ENCODE measurements at places on chromosomes 16 and 17.

DNA sequence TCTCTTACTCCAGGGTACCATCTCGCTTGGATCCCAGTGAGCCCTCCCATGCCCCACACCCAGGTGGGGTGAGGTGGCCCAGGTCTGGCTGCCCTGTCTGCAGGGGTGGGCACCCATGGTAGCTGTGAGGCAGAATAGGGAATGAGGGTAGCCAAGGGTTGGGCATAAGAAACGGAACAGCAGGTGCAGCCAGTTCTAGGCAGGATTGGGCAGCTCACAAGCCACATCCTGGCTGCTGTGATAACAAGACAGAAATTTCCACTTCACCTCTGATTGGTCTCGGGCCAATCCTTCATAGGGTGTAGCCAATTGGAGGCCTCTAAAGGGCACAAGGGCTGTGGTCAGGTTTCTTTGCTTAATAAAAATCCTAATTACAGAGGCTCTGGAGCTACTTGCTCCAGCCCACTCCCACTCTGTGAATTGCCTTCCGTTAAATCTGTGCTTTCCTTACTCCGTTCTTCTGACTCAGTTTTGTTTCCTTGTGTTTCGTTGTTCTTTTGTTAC, 1.5 kb upstream of the ARHGDIG start:
- no peak for DNase-seq

GRCh38 chr17:60524463-60525327, 1.3 kb downstream of the APPBP2 start:
- DNase-seq: no peak

DNA sequence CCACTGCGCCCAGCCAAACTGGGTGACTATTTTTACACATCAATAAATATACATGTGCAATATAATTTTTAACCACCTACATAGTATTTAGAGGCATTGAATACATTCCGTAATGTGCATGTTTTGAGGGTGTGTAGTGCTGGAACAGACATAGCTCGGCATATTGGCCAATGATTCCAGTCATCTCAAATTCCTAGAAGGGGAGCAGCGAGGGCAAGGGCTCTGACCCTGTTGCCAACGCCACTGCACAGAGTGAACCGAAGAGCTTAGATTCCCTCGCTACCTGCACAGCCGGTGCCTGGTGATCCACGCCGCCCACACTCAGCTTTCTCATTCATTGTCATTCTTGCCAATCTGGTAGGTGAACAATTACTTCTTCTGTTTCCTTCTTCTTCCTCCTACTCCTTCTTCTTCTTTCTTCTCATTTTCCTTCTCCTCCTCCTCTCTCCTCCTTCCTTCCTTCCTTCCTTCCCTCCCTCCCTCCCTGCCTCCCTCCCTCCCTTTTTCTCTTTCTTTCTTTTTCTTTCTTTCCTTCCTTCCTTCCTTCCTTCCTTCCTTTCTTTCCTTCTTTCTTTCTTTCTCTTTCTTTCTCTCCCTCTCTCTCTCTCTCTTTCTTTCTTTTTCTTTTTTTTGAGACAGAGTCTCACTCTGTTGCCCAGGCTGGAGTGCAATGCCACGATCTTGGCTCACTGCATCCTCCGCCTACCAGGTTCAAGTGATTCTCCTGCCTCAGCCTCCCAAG, 26.3 kb upstream of the ATP2A3 start:
- no peak for DNase-seq

- no peak for DNase-seq
Measured at GRCh38 chr17:80119839-80120238, 18.5 kb downstream of the GAA start.

DNA sequence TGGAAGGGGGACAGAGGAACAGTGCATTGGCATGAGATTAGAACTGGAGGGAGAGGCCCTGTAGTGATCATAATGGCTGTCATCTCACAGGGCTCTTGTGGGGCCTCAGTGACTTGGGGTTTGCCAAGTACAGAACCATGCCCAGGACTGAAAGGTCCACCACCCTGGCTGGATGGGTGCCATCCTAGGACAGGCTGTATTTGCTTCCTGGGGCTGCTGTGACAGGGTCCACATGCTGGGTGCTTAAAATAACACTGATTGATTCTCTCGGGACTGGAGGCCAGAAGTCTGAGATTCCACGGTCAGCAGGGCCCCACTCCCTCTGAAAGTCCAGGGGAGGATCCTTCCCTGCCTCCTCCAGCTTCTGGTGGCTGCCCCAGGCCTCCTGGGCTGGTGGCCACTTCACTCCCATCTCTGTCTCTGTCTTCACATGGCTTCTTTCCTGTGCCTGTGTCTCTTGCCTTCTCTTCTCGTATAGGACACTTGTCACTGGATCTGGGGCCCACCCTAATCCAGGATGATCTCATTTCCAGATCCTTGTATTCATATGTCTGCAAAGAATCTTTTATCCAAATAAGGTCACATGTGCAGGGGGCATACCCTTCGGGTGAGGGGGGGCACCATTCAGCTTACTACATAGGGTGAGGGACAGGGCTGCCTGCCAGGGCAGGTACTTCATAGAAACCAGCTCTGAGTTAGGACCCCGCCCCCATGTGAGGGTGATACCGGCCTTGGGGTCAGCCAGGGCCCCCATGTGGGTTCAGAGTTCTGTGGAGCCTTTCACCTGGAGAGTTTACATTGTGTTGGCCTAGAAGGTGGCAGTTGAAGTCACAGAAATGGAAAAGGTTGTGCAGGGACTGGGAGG, 52.6 kb downstream of the USP22 start:
- no peak for DNase-seq

GRCh38 chr17:73432624-73433190, 120.9 kb upstream of the CDC42EP4 start:
- no peak for DNase-seq

DNA sequence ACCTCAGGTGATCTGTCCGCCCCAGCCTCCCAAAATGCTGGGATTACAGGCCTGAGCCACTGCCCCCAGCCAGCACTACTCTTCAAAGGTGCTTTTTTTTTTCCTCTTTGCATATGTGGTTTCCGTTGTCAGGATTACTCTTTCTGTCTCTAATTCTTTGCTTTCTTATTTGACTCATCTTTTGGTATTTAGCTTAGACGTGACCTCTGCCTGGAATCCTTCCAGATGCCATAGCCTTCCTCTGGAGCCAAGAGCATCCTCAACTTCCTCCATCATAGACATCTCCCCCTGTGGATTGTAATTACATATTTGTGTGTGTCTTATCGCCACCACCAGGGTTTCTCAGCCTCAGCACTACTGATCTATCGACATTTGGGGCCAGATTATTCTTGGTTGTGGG, 84.4 kb upstream of the XYLT1 start:
- DNase-seq: no peak

DNA sequence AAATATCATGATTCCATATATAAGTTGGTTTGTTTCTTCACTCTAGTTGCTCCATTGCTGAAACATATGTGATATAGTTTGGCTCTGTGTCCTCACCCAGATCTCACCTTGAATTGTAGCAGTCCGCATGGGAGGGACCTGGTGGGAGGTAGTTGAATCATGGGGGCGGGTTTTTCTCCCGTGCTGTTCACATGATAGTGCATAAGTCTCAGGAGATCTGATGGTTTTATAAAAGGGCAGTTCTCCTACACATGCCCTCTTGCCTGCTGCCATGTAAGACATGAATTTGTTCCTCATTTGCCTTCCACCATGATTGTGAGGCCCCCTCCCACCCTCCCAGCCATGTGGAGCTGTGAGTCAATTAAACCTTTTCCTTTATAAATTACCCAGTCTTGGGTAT, 915.5 kb downstream of the KCNJ2 start:
- DNase-seq: no peak

DNA sequence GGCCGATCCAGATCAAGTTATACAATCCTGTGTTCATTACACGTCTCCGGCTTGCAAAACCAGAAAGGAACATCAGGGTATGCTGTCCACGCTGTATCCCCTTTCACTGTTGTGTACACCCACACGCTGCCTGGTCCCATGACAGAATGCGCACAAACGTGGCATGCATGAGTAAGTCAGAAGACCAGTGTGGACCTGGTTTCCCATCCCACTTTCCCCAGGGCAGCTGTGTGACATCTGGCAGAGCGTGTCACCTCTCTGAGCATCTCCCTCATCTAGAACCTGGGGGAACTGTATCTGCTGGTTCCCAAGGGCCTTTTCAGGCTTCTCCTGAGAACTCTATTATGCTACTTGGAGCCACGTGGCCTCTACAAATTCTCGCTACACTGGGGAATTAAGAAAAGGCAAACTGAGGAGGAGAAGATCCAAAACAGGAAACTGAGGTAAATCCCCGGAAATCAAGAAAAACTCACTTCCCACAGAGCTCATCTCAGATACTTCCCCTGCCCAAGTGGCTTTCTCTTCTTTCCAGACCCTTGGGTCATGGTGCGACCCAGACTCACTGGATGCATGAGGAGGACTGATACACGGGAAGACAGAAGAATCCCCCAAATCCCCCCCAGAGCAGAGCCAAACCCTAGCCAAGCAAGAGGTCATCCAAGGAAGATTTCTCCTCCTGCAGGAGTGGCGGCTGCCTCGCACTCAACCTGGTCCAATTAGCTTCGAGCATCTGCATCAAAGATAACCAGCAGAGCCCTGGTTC, 139.3 kb downstream of the GAS7 start:
- DNase-seq: no peak

DNA sequence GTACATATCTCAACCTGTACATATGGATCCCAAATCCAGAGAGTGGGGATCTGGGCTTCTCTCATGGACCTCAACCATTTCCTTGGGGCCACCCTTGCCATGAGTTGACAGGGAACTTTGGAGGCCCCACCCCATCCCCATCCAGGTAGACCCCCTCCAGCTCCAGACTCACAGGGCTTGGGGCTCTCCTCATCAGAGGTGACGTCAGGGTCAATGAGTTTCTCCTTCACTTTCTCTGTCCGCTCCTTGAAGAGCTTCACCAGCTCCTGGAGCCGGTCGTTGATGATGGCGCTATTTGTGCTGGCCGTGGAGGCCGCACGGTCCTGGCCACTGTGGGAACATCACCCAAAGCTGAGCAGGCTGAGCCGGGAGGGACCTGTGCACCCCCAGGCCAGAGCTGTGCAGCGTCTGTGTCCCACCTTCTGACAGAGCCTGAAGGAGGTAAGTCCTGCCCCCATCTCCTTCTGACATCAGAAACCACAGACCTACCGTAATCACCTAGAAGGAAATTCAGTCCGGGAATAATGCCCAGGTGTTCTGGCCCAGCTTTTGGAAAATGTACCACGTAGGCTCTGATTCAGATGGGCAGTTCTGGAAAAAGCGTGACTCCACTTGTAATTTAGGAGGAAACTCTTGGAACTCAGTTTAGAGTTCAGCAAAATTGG, 50.6 kb downstream of the CNGB1 start:
- no peak for DNase-seq

- DNase-seq: no peak
Measured at GRCh38 chr17:78789663-78790181, 7.6 kb upstream of the CYTH1 start.

DNA sequence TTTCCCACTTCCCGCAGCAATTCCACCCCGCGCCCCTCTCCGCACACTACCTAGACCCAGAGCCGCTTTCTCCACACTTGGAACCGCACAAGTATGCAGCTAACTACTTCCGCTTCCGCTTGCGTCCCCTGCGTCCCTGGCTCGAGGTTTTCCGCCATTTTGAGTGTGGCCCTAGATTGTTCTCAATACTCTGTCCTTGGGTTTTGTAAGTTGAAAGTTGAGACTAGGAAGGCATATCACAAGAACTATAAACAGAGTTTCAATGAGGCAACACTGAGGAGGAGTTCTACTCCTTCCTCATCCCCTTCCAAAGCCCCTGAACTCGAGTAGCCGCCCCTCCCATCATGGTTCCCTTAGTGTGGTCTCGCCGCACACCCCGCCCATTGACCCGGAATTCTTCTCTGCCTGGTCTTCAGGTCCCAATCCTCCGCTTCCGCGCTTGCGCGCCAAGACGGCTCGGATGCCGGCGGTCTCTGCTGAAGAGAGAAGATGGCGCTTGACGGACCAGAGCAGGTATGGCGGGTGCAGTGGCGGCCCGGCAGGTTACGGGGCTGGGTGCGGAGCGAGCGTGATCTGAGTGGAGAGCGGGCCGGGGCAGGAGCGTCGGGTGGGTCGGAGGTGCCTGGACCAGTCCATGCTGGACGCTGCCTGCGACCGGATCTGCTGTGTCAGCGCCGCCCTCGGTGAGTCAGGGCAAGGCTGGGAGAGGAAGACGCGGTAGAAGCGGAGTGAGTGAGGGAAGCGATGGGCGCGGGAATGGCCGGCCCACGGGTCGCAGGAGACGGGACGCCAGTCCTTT, at the start of the genes FTSJ3 and PSMC5:
TSS of gene FTSJ3 (minus strand) at position 662 of the 799 bp plus-strand sequence. CDS start 761 bp downstream, outside the sequence.
TSS of gene PSMC5 (plus strand) at position 430 of the 799 bp plus-strand sequence. CDS start at position 490, 60 bp downstream.
- peak; percentile 92 for DNase-seq

- DNase-seq: no peak
Measured at GRCh38 chr17:6938637-6939036, 57.2 kb upstream of the ALOX12 start.

DNA sequence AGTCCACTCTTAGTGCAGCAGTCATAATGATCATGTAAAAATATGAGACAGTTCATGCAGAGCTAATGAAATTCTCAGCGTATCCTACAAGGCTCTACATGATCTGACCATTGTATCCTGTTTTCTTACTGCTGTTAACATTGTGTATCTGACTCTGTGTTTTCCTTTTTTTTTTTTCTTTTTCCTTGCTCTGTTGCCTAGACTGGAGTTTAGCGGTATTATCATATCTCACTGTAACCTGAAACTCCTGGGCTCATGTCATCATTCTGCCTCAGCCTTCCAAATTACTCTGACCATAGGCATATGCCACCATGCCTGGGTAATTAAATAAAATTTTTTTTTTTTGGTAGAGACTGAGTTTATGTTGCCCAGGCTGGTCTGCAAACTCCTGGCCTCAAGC, 12.1 kb downstream of the DUS2 start:
- no peak for DNase-seq

DNA sequence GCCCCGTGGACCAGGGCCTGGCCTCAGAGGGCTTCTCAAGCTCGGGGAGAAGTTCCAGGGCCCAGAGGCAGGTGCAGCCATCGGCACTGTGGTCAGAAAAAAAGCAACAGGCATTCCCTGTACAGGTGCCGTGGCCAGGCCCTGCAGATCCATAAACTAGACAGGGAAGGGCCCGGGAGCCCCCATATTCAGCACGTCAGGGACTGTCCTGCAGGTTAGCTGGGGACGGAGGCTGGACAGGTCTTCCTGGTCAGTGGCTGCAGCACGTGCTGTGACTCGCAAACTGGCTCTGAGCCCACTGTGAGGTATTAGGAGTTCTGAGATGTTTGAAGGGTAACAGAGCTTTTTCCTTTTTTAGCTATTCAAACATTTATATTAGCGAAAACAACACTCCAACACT, 15.0 kb upstream of the C16orf95 start:
- DNase-seq: no peak

GRCh38 chr17:17491031-17491471, 5.1 kb downstream of the RASD1 start:
- DNase-seq: no peak

GRCh38 chr17:48961516-48962233, 6.7 kb downstream of the GIP start:
- DNase-seq: no peak

- peak; percentile 67 for DNase-seq
Measured at GRCh38 chr17:62965686-62966425, at the start of gene TANC2. Gene TANC2, plus strand, starts transcription at chr17:62966235. Its CDS starts 43,325 bp downstream, at chr17:63009560.

- peak; percentile 88 for DNase-seq
Measured at GRCh38 chr16:7025616-7026190, 306.9 kb upstream of the RBFOX1 start.

GRCh38 chr17:83131401-83132011, 52.1 kb downstream of the METRNL start:
- no peak for DNase-seq

GRCh38 chr16:75333721-75334163, 82.3 kb upstream of the BCAR1 start:
- no peak for DNase-seq

- peak; percentile 27 for DNase-seq
Measured at GRCh38 chr16:61957075-61957855, 79.0 kb downstream of the CDH8 start.

All from neuronal stem cell (in vitro differentiated cells).